Left renal pelvis (tissue), 4 donors: ENCODE measurements at places on chromosomes 3 and 15. TPM values are rescaled to one million over a fixed set of nuclear protein-coding genes. Genes with fewer than 3 reads are reported as not detected.

XIRP1 gene
- polyA plus RNA-seq: 0.20 TPM

PRR20G gene
- not detected for polyA plus RNA-seq

CTNNB1 gene
- 513 TPM for polyA plus RNA-seq

DNA sequence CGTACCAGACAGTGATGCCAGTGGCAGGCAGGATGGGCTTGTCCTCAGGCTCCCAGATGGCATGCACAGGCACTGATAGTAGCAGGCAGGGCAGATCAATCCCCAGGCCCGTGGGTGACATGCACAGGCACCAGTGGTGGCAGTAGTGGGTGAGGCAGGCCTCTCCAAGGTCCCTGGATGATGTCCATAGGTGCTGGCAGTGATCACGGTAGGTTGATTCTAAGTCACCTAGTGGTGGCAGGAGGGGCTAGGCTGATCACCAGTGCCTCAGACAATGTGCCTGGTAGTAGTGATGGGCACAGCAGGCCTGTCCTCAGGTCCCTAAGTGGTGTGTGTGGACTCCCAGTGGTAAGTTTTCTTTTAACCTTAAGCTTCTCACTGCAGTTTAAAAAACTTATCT lies 19.6 kb downstream of the CEP63 start:
- DNase-seq: no peak

- no peak for DNase-seq
Measured at GRCh38 chr3:46367811-46368210, 2.9 kb upstream of the CCR5 start.

DNA sequence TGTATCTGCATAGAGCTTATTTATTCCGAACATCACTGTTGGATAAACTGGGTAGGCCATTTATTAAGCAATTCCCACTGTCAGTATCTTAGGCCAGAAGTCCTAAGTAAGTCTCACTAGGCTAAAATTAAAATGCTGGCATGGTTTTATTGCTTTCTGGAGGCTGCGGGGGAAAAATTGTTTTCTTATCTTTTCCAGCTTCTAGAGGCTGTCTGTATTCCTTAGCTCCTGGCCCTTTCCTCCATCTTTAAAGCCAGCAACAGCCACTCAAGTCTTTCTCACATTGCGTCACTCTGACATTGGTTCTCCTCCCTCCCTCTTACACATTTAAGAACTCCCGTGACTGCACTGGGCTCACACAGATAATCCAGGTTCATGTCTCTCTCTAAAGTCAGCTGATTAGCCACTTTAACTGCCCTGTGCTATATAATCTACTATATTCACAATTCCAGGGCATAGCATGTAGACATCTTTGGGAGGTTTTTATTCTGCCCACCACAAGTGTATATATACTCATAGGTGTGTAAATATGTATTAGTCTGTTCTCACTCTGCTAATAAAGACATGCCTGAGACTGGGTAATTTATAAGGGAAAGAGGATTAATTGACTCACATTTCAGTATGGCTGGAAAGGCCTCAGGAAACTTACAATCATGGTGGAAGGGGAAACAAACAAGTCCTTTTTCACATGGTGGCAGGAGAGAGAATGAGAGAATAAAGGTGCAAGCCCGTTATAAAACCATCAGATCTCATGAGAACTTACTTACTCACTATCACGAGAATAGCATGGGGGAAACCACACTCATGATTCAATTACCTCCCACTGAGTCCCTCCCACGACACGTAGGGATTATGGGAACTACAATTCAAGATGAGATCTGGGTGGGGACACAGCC lies 113.5 kb upstream of the SLC7A14 start:
- DNase-seq: no peak

DNA sequence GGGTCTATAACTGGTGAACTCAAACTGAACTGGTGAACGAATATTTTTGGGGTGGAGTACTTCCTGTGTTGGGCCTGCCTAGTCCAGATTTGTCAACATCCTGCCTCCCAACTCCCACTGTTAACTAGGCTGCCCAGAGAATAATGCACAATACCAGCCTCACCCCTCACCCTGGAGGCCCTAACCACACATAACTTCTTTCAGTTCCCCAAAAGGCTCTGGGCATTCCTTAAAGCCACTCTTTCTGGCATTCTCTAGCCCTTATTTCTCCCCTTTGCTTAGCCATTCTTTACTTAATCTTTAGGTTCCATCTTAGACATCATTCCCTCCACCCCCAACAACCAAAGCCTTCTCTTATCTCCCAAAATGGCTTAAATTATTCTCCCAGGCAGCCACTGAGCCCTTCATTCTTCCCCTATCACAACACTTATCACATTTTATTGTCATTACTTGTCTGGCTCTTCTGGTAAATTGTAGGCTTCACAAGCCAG lies 9.1 kb upstream of the SEC11A start:
- DNase-seq: no peak

DNA sequence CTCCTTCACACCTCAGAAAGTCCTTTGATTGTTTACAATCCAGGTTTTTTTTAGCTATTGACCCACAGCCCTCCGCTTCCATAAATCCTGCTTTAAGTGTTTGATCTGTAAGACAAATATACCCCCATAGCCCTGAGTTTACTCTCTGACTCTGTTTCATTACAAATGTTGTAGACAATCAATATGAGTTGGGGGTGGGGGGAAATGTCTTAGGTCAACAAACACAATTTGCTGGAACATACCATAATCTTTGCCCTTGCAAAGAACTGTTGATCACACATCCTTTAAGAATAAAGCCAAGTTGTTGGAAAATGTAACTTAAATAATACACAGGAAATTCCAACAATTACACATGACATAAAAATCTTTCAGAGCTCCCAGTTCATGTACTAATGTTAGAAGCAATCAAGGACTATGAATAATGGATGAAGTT lies 301.8 kb upstream of the SEMA6D start:
- no peak for DNase-seq

DNA sequence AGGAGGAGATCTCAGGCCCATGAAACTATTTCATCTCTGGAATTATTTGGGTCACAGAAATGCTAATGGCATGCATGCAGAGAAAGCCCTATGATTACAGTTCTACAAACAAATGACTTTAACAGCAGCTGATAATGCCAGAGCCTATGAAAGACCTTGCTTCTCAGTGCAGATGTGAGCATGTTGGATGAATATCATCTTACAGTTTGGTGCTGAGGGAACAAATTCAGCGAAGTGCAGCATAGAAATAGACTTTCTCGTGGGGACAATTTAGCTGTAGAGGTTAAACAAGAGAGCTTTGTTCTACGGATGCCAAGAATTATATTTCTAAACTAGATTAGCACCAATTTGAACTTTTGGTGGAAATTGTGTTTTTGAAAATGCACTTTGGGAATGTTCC lies 27.7 kb downstream of the PTX3 start:
- no peak for DNase-seq

GRCh38 chr3:13494463-13495350 lies 14.6 kb downstream of the HDAC11 start:
- no peak for DNase-seq

GRCh38 chr3:194184265-194184751 lies 48.4 kb downstream of the HES1 start:
- no peak for DNase-seq
